ENCODE measurements at places on chromosomes 12 and 14.

GRCh38 chr14:71314717-71315116, 407.5 kb downstream of the PCNX1 start:
- no peak for DNase-seq

DNA sequence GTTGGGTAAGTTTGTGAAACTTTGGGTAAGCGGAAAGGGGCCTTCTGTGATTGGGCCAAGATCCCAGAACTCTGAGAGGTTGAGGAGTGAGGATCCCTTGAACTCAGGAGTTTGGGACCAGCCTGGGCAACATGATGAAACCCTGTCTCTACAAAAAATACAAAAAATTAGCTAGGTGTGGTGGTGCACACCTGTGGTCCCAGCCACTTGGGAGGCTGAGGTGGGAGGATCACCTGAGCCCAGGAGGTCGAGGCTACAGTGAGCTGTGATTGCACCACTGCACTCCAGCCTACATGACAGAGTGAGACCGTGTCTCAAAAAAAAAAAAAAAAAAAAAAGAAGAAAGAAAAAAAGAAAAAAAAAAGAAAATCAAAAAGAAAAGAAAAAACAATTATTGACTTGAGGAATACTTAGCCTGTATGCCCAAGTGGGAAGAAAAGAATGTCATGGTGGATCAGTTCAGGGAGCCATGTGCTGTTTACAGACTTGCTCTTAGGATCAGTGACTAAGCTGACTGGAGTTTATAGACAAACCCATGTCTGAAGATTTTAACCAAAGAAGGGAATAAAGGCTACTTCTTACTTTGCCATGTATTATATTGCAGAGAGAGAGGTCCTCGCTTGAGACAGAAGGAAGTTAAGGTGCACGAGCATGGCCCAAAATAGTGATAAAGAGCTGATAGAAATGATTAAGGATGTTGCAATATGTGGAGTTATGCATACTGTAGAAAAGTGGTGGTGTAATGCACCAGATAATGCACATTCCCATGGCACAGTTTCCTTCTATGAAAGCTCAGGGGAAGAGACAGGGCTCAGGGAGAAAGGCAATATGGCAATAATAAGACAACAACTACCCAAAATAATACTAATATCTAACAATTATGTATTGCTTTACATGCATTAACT, 881 bp downstream of the HSD17B6 start:
- no peak for DNase-seq

DNA sequence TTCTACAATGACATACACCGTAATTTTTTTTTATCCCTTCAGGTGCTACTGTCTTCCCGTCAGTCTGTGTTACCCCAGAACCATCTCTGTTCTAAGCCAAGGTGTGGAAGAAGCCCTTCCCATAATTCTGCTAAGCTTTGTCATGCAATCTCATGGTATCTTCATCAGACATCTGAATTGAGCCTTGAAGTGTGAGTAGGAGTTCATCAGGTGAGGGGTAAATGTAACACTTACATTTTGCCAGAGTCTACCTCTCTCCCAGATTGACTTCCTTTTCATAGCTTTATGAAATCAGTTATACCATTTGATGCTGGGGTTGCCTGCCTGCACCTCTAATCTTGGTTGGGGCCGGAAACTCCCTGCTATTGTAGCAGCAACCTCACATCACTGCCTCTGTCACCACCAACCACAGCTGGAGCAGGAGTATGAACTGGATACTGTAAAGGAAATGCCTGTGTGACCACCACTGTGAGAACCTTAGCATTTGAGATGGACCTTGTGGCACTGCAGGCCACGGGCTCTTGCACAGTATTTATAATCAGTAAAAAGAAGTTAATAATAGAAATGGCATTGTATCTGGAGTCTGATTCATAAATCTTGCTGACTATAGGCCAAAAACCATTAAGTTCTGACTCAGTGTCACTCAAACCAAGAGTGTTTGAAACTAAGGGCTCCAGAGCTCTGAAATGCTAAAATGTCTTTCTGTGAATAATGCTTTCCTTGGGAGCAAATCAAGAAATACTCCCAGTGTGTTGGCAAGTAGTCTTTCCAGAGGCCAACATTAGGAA, 58.7 kb upstream of the STK38L start:
- no peak for DNase-seq

DNA sequence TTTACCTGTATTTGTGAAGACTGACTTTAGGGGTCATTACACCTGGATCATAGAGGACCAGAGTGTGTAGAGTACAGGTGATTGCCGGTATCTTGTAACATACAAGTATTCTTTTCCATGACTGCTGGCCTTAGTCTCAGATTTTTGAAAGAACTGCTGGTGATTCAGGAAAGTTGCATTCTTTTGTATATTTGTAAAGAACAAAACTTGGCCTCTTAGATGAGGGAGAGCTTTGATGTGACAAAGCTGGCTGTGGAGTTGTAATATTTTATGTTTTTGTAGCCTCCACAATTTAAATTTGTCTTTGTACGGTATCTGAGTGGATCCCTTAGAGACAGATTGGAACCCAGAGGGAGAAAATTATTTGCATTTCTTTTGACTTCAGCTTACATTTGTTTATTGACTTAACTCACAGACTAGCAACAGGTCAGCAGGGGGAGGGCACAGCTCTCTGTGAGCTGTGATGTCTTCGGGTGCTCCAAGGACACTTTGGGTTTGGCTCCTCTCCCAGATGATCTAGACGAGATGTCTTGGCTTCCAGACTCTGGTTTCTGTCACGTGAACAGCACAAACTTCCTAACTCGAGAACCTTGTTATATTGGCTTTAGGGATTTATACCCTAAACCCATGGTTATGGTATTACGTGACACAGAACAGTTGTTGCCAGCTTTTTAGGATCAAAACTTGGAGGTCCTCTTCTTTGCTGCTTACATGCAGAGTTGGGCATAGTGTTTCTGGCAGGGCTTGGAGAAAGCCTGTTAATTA, 65.9 kb downstream of the DAAM1 start:
- DNase-seq, result no peak

GRCh38 chr14:80388980-80389711, 177.8 kb upstream of the DIO2 start:
- no peak for DNase-seq

DNA sequence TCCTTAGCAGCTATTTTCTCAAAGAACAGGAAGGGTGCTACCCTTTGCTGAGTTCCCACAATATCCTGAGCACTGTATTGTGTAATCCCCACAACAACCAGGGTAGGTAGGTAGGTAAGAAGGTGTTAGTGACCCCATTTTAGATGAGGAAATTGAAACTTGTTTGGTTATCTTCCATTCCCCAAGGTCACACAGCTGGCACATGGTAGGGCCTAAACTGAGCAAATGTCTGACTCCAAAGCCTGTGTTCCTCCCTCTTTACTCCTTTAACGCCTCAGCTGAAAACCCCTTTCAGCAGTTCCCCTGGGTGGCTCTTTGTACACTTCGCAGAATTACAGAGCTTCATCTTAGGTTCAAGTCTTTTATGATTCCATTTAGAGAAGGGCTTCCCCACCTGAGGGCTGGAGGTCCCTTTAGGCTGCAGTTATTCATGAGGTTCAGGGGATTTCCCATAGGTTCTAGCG, 26.5 kb upstream of the RIC8B start:
- no peak for DNase-seq

DNA sequence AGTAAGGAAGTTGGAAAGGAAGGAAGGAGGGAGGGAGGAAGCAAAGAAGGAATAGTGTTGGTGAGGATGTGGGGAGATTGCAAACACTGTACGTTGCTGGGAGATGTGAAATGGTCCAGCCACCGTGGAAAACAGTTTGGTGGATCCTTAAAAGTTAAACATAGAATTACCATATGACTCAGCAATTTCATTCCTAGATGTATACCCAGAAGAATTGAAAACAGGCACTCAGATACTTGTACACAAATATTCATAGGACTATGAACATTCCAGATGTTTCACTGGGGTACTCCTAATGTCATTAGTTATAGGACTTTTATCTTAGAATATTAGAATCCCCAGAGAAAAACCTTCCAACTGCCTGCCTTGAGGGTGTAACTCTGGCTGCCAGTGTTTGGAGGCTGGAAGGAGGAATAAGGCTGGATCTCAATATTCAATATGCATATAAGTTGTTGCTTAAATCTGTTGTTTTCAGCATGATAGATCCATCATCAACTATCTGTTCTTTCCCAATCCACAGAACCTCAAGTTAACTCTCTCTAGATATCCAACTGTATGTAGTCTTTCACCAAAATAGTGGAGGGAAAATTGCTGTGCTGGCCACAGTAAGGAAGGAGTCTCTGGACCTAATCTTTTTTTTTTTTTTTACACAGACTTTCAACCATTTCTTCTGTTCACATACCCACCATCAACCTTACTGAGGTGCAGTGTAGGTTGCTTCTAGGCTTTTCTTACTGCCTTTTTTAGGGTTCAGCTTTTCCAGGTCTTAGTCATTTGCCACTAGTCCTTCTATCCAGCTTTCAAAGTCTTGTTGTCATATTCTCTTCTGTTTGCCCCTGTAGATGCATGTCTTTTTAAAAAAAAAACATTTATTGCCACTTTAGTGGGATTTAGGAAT, 94.5 kb downstream of the DNAI7 start:
- DNase-seq, result no peak

DNA sequence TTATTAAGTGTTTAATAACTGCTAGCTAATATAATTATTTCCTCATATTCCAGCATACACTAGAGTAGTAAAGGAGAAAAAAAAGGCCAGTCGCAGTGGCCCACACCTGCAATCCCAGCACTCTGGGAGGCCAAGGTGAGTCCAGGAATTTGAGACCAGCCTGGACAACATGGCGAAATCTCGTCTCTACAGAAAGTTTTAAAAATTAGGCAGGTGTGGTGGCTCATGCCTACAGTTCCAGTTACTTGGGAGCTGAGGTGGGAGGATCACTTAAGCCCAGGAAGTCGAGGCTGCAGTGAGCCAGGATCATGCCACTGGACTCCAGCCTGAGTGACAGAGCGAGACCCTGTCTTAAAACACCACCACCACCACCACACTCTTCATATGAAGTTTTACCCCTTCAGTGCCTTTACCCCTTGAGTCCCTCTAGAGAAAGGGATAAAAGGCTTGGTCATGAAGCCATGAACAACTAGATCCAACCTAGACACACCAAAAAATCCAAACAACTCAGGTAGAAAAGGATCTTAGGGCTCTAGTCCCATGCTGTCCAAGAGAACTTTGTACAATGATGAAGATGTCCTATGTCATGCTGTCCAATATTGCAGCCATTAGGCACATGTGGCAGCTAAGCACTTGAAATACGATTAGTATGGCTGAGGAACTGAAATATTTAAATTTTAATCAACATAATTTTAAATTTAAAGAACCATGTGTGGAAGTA, 29.6 kb downstream of the ATXN2 start:
- DNase-seq, result no peak

DNA sequence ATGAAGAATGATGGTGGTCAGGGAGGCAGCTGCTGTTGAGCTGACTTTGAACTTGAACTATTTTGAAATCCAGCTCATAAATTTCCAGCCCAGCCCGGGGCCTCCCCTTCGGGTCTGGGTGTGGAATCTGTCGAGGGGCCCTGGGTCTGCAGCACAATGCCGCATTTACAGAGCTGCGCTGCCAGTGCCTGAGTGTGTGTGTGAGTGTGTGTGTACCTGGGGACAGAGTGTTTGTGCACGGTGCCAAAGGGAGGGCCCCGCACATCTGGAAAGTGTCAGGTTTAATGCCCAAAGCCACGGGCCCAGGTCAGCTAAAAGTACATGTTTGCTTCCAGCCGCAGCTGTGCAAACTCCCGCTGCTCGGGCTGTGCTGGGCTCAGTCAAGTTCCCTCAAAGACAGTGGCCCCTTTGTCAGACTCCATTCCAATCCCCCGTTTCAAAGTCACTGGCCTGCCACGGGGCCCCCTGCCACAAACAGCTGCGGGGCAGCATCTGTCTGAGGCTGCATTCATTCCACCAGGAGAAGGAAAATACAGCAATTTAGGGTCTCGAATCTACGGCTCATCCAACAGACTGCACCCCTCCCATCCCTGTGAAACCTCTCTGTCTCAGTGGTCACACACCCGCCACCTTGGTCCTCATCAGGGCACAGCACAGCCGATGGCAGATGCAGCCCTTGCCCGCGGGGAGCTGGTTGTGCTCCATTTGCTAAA, 16.3 kb upstream of the RFLNA start:
- no peak for DNase-seq

GRCh38 chr12:77032406-77032805, 33.0 kb downstream of the E2F7 start:
- no peak for DNase-seq

DNA sequence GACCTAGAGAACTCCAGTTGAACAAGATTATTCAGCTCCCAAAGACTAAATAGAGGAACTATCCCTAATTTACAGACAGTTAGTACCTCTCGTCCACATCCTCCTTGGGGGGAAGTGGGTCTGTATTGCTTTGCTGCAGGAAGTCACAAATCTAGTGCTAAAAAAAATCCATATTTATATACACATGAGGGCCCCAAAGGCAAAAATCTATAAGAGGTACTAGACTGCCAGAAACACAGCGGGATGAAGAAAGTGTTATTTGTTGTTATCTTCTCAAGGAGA, 190.1 kb downstream of the TTC8 start:
- DNase-seq, result no peak

GRCh38 chr14:55688566-55688965, 108.6 kb downstream of the KTN1 start:
- no peak for DNase-seq

DNA sequence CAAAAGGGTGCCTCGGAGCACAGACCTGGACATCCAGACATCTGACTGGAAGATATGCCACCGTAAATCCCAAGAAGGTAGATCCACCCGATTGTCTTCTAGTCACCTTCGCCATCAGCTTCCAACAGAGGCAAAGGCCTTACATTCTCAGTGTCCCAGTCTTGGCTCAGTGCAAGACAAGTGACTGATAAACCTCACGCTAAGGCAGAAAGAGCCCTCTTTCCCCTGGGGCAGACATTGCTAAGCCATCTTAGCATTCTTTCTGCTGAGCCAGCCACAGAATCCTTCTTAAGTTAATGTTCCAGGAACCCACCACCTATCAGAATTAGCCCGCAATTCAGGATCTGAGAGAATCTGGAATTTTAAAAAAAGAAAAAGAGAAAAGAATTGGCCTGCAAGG, 4.3 kb upstream of the PLEKHG6 start:
- DNase-seq, result no peak

GRCh38 chr14:24606297-24606696, 3.2 kb downstream of the GZMH start:
- DNase-seq, result no peak

DNA sequence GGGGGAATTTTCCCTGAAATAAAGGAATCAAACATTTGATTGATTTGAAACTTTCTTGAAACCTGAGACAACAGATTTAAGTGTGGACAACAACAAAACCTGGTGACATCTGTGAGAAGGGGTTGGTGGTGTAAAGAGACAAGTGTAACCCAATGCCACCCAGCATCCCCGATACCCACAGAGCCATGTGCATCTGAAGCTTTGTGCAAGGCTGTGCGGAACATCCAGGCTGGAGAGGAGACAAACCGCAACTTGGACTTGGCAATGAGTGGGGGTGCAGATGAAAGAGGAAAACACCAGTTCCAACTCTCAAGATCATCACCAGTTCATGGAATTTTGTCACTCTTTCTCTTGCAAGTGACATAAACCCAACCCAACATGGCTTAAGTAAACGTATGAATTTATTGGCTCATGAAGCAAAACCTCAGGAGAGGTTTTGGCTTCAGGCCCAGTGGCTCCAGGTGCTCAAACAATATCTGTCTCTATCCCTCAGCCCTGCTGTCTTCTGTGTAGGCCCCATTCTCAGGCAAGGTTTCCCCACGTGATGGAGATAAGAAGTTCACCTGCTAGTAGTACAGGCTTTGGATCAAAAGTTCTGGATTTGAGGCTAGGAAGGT, 55.2 kb upstream of the NTF3 start:
- peak; percentile 92 for DNase-seq

GRCh38 chr14:30214461-30215090, 286.9 kb upstream of the PRKD1 start:
- peak; percentile 8 for DNase-seq

Data from NCI-H187 (cell line).